ENCODE measurements at places on chromosomes 2 and 18. TPM values are rescaled to one million over a fixed set of nuclear protein-coding genes. Genes with fewer than 3 reads are reported as not detected.

Gene ALLC
- total RNA-seq: 0.16 TPM

Gene WDR7
- total RNA-seq: 24.8 TPM

Gene SLC40A1
- total RNA-seq: 14.6 TPM

Gene GLS
- total RNA-seq: 116 TPM

Gene PSMA8
- total RNA-seq: 0.29 TPM

Gene SRD5A2
- total RNA-seq: not detected

Gene INPP5D
- 9.0 TPM for total RNA-seq

- no peaks in the 10 kb centered on the region for H3K36me3 ChIP-seq
- no peak overlapping the region for H3K27ac ChIP-seq
- H3K4me3 ChIP-seq: no peak overlapping the region
Observed at GRCh38 chr2:98806236-98806697, 75.3 kb upstream of the MGAT4A start.

DNA sequence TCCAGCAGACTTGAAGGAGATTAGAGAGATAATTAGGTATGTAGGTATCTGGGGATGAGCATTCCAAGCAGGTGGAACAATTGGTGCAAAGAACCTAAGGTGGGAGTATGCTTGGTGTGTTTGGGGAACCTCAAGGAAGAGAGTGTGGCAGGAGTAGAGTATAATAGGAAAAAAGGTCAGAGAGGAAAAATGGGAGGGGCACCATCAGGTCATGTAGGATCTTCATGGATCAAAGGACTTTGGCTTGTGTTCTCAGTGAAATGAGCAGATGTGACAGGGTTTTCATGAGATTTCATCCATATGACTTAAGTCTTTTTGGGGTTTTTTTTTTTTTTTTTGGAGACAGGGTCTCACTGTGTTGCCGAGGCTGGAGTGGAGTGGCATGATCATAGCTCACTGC lies 47.3 kb downstream of the RBBP8 start:
- H3K27ac ChIP-seq: peak overlapping the region; percentile 63
- DNase-seq: no peak

DNA sequence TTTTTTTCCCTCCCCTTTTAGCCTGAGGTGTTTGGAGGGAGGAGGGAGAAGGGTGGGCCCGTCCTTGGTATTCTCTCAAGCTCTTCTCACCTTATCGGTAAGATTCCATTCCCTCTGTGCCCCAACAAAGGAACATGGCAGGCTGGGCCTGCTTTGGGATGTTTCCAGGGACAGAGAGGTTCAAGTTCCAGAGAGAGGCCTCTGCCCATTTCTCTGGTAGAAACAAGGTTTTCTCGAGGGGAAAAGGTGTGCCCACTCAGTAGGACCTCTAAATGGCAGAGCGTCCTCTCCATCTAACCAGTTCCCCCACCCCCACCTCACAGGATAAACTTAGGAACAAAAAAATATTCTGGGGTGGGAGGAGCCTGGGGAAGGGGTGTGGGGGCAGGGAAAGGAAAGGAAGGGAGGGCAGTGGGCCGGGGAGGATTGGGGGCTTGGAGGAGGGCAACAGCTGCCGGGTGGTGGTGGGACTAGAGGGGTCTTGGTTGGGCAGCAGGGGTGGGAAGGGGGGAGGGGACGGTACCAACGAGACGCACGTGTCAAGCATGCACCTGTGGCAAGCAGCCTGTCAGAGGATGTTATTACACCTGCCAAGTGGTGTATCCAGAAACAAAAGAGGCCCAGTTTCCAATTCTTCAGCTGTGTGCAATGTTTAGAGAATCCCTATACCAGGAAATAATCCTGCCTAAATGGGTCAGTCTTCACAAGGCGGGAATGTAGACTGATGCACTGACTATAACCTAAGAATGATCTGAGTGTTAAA lies 2.1 kb downstream of the PCBP1 start:
- H3K36me3 ChIP-seq: peaks cover 23% of the 10 kb centered on the region
- peak overlapping the region; percentile 99 for H3K27ac ChIP-seq
- H3K4me3 ChIP-seq: peak overlapping the region; percentile 98

- H3K36me3 ChIP-seq: peaks cover 3% of the 10 kb centered on the region
- peaks cover 7% of the 10 kb centered on the region for H3K4me1 ChIP-seq
- no peak overlapping the region for H3K27ac ChIP-seq
- no peak overlapping the region for H3K4me3 ChIP-seq
- no peak for DNase-seq
Observed at GRCh38 chr2:191979221-191979730, 132.4 kb upstream of the CAVIN2 start.

GRCh38 chr18:10454681-10455557 lies 484 bp downstream of the APCDD1 start:
- peaks cover 18% of the 10 kb centered on the region for H3K4me1 ChIP-seq
- peak; percentile 43 for DNase-seq
- peaks cover 44% of the 10 kb centered on the region for H3K27me3 ChIP-seq
- H3K27ac ChIP-seq: peak overlapping the region; percentile 84
- no peaks in the 10 kb centered on the region for H3K36me3 ChIP-seq

- no peaks in the 10 kb centered on the region for H3K27me3 ChIP-seq
- H3K27ac ChIP-seq: no peak overlapping the region
- H3K36me3 ChIP-seq: no peaks in the 10 kb centered on the region
- no peak for DNase-seq
Observed at GRCh38 chr18:56200381-56200911, 437.9 kb downstream of the TXNL1 start.

- H3K36me3 ChIP-seq: no peaks in the 10 kb centered on the region
- DNase-seq: no peak
- no peak overlapping the region for H3K27ac ChIP-seq
Observed at GRCh38 chr2:98372579-98372978, 26.3 kb downstream of the CNGA3 start.

- peak overlapping the region; percentile 93 for H3K27ac ChIP-seq
- H3K4me3 ChIP-seq: peak overlapping the region; percentile 83
Observed at GRCh38 chr2:126657148-126657635, 1.2 kb downstream of the GYPC start.

- H3K4me1 ChIP-seq: no peaks in the 10 kb centered on the region
- no peak overlapping the region for H3K27ac ChIP-seq
- no peaks in the 10 kb centered on the region for H3K27me3 ChIP-seq
- no peaks in the 10 kb centered on the region for H3K36me3 ChIP-seq
- DNase-seq: no peak
Observed at GRCh38 chr2:16644221-16644925, 21.3 kb downstream of the CYRIA start.

DNA sequence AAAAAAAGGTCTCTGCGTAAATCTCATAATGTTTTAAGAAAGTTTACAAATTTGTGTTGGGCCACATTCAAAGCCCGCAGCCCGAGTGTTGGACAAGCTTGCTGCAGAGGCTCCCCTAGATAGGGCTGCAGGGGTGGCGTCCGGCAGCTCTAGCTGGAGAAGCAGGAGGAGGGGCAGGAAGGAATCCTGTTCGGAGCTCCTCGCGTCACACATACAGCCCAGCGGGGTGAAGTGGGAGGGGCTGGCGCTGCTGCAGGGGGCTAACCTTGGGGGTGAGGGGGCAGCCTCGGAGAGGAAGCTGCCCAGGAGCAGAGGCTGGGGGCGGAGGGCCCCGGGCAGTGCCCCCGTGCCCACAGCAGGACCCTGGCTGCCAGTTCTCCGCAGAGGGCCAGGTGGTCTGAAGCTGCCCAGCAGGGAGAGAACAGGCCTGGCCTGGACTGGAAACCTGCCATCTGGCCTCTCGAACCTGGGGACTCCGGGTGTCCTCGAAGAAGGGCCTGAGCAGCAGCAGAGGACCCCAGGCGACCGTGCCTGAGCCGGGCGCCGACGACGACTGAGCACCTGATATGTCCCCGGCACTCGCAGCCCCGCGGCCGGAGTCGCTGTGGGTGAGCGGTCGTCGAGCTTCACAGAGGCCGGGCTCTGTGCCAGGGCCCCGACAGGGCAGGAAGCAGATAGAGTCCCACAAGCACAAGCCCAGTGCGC lies 2.6 kb upstream of the GPR35 start:
- no peaks in the 10 kb centered on the region for H3K4me1 ChIP-seq
- no peak overlapping the region for H3K4me3 ChIP-seq
- DNase-seq: no peak
- H3K27me3 ChIP-seq: no peaks in the 10 kb centered on the region
- no peak overlapping the region for H3K27ac ChIP-seq
- peaks cover 14% of the 10 kb centered on the region for H3K36me3 ChIP-seq

DNA sequence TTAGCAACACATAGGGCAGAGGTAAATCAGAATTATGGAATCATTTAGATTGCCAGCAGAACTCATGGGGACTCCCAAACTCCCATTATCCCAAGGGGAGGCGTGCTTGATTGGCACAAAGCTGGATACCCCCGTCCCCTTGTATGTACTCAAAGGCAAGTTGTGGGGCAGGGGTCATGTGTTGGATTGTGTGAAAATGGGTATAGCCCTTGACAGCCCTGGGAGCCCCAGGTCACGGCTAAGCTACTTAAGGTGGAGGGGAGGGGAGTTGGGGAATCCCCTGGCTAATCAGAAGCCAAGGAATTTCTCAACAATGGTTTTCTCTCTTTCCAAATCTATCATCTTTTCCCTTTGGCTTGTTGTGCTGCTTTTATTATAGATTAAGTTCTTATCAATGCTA lies 32.7 kb downstream of the CLIP4 start:
- peaks cover 18% of the 10 kb centered on the region for H3K36me3 ChIP-seq
- DNase-seq: no peak
- no peak overlapping the region for H3K27ac ChIP-seq

DNA sequence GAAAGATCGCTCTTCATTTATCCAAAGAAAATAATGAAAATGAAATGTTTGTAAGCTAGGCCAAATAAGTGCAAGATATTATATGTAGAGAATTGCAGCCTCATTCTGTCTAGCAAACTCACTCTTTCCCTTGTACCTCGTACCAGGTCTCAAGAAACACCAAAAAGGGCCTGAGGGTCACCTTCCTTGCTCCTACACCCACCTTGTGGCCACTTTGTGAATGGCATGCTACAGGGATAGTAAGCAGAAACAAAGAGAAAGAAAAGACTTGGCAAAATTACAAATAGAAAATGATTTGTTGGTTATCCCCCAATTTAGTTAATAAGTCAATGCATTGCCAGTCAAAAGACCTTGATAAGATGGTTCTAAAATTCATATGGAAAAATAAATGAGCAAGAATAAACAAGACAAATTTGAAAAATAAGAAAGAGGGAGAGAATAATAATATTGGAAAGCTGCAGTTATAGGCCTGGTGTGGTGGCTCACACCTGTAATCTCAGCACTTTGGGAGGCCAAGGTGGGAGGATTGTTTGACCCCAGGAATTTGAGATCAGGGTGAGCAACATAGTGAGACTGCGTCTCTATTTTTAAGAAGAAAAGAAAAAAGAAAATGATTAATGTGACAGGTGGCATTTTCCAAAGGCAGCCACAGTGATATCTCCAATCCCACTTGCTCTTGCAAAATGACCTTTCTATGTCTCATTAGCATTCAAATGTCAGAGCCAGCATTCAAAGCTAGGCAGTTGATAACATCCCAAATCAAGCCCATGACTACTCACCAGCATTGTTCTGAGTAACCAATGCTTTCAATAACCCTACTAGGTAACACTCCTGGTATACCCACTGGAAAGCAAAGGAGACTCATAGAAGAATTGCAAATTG lies 38.8 kb upstream of the BMP10 start:
- no peaks in the 10 kb centered on the region for H3K36me3 ChIP-seq
- H3K27me3 ChIP-seq: no peaks in the 10 kb centered on the region
- peak overlapping the region; percentile 54 for H3K27ac ChIP-seq
- peak; percentile 30 for DNase-seq
- H3K4me1 ChIP-seq: peaks cover 7% of the 10 kb centered on the region

DNA sequence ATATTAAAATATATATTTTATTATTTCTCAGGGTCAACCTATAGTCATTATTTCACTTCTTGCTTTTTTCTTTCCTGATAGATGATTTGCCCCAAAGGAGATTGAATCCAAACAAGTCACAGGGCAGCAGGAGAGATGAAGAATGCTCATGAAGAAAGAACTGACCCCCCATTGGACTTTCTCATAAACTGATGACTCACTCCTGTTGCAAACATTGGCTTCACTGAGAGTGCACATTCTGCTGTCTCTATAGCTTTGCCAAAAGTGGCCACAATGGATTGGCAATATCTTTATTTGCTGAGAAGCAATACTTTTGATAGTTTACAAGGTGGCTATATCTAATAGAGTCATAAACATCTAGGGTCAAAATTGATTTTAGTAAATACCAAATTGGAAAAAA lies 55.9 kb upstream of the ZNF385B start:
- no peak overlapping the region for H3K27ac ChIP-seq
- no peak for DNase-seq
- peaks cover 2% of the 10 kb centered on the region for H3K4me1 ChIP-seq
- H3K27me3 ChIP-seq: no peaks in the 10 kb centered on the region

DNA sequence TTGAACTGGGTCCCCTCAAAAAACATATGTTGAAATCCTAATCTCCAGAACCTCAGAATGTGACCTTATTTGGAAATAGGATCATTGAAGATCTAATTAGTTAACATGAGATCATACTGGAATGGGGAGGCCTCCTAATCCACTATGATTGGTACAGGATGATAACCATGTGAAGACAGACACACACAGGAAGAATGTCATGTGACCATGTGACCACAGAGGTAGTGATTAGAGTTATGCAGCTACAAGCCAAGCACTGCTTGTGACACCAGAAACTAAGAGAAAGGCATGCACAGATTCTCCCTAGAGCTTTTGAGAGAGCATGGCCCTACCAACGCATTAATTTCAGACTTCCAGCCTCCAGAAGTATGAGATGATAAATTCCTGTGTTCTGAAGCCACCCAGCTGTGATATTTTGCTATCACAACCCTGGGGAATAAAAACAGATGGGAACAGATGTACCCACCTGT lies 47.0 kb upstream of the TGIF1 start:
- H3K4me1 ChIP-seq: no peaks in the 10 kb centered on the region
- H3K27me3 ChIP-seq: no peaks in the 10 kb centered on the region
- H3K27ac ChIP-seq: no peak overlapping the region
- H3K4me3 ChIP-seq: no peak overlapping the region

DNA sequence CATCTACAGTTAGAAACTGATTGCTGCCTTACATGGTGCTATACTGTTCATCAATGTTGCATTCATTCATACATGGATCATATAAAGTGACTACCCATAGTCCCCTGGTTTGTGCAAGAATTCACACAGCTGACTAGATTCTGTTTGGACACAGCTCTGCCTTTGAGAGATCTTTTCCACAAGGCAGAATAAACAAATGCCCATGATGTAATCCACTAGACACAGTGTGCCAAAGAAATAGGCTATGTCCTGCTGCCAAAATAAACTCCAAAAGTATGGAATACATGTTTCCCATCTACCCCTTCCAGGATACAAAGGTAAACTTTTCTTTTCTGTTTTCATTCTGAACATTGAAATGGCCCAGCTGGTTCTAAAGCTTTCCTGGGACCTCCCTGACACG lies 269.4 kb upstream of the CHAC2 start:
- no peak overlapping the region for H3K4me3 ChIP-seq
- H3K4me1 ChIP-seq: no peaks in the 10 kb centered on the region
- H3K36me3 ChIP-seq: no peaks in the 10 kb centered on the region
- no peak overlapping the region for H3K27ac ChIP-seq
- no peaks in the 10 kb centered on the region for H3K27me3 ChIP-seq

GRCh38 chr2:147170932-147171331 lies 673.9 kb upstream of the ACVR2A start:
- H3K4me1 ChIP-seq: peaks cover 9% of the 10 kb centered on the region
- DNase-seq: no peak
- H3K36me3 ChIP-seq: no peaks in the 10 kb centered on the region
- H3K27ac ChIP-seq: no peak overlapping the region

Data from progenitor cell of endocrine pancreas (in vitro differentiated cells).